ENCODE measurements at places on chromosomes 12 and 14.

GRCh38 chr12:123094349-123095077 lies 56.4 kb downstream of the PITPNM2 start:
- no peak for DNase-seq

- no peak for DNase-seq
Observed at GRCh38 chr12:19498099-19498498, 58.8 kb downstream of the AEBP2 start.

DNA sequence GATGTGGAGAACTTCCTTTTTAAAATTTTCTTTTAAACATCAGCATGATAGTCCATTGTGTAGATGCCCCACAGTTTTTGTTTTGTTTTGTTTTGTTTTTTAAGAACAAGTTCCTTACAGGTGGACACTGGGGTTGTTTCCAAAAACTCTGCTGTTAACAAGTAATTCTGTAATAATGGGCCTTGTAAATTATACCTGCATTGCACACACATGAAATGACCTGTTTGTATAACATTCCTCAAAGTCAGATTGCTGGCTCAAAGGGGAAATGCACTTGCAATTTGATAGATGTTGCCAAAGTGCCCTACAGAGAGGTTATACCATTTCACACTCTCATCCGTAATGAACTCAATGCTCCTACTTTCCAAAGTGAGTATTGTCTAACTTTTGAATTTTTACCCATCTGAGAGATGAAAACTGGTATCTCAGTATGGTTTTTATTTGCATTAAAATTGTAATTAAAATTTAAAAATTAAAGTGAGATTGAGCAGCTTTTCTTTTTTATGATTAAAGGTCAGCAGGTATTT lies 89.2 kb downstream of the SPPL3 start:
- DNase-seq, result no peak

DNA sequence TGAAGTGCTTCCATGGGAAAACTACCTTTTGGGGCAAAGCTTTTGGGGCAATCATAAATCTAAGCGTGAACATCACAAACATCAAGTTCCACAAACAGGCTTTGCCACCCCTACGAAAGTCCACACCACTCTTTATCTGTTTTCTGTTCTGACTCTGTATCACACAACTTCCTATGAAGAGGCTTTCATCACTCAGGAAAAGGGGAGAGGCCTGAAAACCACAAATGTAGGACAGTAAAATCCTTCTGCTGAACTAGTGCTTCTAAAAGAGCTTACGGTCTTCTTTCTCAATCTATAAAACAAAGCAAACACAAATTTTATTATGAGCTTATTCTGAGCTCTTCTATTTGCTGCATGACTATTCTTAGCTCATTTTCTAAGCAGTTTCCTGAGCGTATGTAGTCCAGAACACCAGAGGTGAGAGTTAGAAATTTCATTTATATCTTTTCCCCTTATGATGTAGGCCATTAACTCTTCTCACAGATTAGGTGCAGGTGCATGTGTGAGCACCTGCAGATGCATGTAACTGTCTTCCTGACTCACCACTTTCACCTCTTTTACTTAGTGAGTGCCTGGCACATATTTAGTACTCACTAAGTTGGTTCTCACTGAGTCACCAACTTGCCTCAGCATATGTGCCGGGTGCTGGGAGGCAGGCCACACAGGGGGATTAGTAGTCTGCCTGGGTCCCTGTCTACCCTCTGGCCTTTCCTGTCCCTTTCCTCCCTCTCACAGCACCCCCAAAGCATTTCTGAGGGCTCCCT lies 32.9 kb upstream of the SYCP3 start:
- no peak for DNase-seq

- no peak for DNase-seq
Observed at GRCh38 chr12:25376407-25376806, 125.7 kb upstream of the KRAS start.

GRCh38 chr12:116559162-116559935 lies at the start of gene MAP1LC3B2:
TSS of gene MAP1LC3B2 (plus strand) at chr12:116559381. CDS start at chr12:116575943, 16,562 bp downstream.
- peak; percentile 45 for DNase-seq

GRCh38 chr12:65597527-65597926 lies 226.8 kb upstream of the HMGA2 start:
- DNase-seq, result no peak

DNA sequence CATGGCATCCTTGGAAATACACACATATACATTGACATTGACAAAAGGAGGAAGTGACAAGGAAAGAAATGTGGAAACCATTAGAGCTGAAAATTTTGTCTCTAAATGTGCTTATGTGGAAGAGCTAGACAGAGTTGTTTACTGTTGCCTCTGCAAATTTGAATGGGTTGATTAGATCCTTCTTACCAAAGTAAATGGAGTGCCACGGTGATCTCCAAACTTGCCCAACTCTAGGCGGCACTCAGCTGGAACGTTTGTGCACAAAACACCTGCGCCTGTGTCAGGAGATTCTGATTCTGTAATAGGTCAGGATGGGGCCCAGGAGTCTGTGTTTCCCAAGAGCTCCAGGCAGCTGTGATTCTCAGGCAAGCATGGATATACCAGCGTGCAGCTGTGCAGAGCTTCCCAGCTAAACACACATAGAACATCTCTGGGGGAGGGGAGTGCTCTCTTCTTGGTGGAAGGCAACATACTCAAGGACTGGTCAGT lies 77.8 kb upstream of the BDKRB2 start:
- no peak for DNase-seq

DNA sequence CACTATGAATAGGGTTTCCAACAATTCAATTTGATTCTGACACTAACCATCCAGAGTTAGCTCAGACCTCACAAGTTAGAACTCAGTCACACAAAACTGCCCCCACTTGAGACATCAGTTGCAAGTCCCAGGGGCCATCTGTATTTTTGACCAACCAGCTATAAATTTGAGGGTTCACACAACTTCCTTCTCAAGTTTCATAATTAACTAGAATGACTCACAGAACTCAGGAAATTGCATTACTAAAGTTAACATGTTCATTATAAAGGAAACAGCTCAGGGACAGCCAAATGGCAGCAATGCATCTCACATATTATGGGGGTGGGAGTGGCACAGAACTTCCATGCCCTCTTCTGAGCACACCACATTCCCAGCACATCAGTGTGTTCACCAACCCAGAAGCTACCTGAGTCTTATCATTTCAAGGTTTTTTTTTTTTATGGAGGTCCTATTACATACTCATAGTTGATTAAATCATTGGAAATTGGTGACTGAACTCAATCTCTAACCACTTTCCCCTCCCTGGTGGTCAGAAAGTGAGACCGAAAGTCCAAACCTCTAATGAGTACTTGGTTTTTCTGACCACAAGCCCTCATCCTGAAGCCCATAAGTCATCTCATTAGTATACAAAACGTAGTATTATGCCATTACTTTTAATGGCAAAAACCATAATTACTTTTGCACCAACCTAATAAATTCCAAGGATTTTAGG lies 1721.5 kb upstream of the SEL1L start:
- no peak for DNase-seq

GRCh38 chr12:90244232-90244631 lies 535.6 kb upstream of the ATP2B1 start:
- no peak for DNase-seq

DNA sequence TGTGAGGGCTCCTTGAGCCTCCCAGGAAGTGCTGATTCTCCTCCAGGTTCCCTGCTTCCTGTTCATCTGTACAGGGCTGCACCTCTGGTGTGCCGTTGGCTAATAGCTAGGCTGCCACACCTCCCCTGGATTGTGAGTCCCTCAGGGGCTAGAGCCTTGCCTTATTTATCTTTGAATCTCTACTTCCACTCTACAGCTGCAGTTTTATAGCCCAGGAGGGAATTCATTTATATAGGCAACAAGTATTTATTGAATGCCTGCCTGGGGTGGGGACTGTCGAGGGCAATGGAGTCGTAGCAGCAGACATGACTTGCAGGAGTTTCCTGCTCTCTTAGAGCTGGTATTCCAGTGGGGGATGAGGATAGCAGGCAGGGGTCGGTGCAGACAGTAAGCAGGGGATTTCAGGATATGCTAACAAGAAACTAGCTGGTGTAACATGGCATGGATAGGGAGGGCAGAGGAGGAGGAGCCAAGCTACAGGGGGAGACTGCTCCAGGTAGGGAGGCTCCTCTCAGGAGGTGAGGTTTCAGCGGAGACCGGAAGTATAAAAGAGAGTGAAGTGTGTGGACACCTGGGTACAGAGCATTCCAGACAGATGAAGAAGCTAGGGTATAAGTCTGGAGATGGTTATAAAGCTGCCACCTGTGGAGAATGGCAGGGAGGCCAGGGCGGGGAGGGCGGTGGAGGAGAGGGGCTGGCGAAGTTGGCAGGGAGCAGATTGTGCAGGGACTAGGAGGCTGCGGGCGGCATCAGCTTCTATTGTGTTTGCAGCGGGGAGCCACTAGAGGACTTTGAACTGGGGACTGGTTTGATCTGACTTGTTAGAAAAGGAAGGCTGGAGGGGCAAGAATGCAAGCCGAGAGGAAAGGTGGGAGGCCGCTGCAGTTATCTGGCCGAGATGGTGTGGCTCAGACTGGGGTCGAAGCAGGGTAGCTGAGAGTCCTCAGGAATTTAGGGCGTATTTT lies 17.2 kb downstream of the USP30 start:
- DNase-seq, result no peak

DNA sequence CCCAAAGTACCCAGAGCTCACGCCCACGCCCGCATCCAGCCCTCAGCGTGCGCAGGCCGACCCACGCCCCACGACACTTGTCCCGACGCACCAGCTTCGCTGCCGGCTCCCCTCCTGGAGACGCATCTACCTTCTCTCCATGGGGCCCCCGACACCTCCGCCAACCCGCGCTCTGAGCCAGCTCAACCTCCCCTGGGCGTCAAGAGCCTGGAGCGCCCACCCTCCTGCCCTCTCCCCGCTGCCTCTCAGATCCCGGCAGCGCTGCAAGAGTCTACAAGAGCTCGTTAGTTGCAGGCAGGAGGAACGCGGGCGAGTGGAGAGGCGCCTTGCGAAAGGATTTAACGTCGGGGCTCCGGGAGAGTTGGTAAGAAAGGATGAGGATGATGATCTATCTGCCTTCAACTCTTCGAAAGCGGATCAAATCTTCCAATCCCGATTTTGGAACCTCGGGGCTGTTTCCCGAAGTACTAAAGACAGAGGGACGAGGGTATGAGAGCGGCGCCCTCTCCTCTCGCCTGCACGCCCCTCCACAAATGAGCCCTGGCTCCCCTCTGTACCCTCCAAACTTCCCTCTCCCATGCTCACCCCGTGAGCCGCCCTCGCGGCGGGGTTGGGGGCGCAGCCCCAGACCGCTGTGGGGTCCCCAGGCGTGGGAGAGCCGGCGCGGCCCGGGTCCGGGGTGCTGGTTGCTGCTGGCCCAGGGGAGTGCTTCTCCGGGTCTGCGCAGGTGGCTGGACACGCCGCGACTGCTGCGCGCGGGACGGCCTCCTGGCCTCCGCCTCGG lies 979 bp downstream of the LTBP2 start:
- no peak for DNase-seq

- DNase-seq, result no peak
Observed at GRCh38 chr12:121404734-121405133, 4.8 kb downstream of the RNF34 start.

Data from stimulated activated CD8-positive, alpha-beta memory T cell treated with anti-CD3 and anti-CD28 coated beads, Interleukin-15, amount 100 ng/mL, for 4 hours (primary cell).